ENCODE measurements at places on chromosomes 4 and X. TPM values are rescaled to one million over a fixed set of nuclear protein-coding genes. Genes with fewer than 3 reads are reported as not detected.

CT45A3 gene
- not detected for total RNA-seq

KLKB1 gene
- 0.67 TPM for total RNA-seq

FRYL gene
- total RNA-seq, result 83.1 TPM

ZFP92 gene
- total RNA-seq, result 2.8 TPM

ARL9 gene
- 0.37 TPM for total RNA-seq

SYP gene
- 16.6 TPM for total RNA-seq

GAGE1 gene
- total RNA-seq, result not detected

Measured in activated T-helper 17 cell treated with anti-CD3 and anti-CD28 coated beads, Interleukin-2, amount 50 U/mL, for 72 hours (primary cell).